SHP77 treated with DMSO at 0.1 percent for 48 hours (cell line): ENCODE measurements at places on chromosomes 5 and 9.

GRCh38 chr9:13023498-13023897, 248.7 kb downstream of the LURAP1L start:
- no peak for DNase-seq

GRCh38 chr9:137247135-137247915, 3.8 kb upstream of the STPG3 start:
- no peak for DNase-seq

GRCh38 chr5:151284392-151284967, 19.1 kb downstream of the SLC36A3 start:
- DNase-seq, result no peak

DNA sequence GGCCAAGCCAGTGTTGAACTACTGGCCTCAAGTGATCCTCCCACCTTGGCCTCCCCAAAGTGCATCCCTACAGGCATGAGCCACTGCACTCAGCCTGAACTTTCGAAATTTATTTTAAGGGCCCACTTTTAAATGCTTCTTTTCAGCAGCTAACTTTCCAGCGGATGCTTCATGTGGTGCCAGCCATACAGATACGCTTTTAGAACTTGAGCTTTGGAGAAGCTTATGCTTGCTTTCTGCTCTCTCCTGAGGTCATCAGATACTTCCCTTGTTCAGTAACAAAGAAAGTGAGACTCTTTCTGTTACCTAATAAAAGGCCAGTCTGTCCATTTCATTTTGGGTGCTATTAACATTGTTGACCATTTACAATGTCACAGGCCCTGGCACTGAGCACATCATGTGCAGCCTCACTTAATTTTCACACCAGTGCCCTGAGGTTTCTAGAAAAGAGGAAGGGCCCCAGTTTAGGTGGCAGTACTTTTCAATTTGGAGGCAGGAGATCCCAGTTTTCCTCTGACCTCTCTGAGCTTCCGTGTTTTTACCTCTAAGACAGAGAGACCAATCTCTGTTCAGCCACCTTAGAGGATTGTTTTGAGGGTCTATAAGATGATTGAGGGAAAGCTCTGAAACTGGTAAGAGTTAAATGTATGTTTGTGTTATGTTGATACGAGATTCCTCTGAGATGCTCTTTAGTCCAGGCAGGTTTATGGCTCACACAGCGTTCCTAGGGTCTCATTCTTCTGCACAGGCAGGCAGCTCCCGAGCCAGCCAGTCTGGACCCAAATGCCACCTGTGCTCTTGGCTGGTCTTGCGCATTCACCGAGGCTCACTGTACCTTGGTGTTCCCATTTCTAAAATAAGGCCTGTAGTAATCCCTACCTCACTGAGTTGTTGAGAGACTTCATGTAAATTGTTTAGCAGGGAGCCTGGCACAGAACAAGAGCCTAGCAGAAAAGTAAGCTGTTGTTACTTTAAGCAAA, 4.4 kb downstream of the ABL1 start:
- no peak for DNase-seq

- DNase-seq, result no peak
These were observed 80.6 kb upstream of the SIMC1 start for GRCh38 chr5:176157656-176158055.

DNA sequence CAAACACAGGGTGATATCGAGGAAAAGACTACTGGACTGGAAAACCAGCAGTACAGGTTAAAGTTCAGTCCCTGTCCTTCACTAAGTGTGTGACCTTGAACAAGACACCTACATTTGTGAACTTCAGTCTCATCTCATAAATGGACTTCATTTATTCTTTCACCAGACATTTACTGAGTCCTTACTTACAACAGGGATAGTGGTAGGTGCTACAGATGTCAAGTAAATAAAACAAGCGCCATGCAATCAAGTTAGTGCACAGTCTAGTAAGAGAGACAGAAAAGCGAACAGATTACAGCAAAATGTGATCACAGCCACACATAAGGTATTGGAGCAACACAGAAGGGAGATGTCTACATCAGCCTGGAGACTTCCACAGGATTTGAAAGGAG, 413.2 kb downstream of the ACTL7B start:
- DNase-seq, result no peak

GRCh38 chr5:173310861-173311785, 17.1 kb downstream of the STC2 start:
- no peak for DNase-seq

- DNase-seq, result no peak
These were observed 55.2 kb upstream of the PDE8B start for GRCh38 chr5:77155179-77155785.

GRCh38 chr5:167947306-167947705, 344.1 kb upstream of the WWC1 start:
- no peak for DNase-seq

DNA sequence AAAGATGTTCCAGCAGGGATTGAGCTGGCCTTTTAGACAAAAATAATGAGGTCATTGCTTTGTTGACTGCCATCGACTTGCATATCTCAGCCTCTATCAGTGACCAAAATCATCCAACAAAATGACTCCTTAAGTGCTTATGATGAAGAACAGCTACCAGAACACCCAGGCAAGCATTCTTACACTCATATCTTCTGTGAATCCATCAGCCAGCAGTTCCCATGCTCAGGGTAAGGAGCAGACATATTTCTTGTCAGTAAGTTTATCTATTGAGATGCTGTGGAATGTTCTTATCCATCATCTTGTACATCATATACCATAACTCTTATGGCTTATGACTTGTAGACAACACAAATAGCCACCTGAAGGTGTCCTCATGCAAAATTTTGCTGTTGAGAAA, 20.2 kb upstream of the SPDL1 start:
- DNase-seq, result no peak

DNA sequence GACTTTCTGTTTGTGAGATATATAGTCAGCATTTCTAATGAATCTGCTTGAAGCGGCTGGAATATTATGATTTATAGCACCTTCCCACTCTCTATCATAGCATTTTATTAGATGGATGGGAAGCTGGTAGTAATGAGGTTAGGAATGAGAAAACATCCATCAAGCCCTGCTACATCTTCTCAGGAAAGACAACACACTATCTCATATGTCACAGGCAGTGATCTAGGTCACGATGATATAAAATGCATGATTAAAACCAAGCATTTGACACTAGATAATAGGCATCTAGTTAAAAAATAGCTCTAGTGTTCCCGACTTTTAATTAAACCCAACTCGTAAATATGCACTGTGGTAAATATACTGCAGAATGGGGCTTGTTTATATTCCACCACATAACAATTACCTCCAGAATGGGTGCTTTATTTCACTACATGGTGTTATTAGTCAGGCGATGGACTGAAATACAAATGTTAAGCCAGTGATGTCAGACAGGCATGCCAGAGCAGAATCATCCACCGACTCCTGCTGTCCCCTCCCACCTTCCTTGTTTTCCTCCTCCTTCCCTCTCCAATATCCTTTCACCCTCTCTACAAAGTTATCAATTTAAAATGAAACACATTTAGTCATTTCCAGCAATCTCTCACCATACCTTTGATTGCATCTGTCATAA, 286.8 kb downstream of the SPATA31D1 start:
- no peak for DNase-seq
